ENCODE measurements at places on chromosomes 3 and 15.

- no peak for DNase-seq
Measured at GRCh38 chr3:151890721-151891141, 17.3 kb downstream of the SUCNR1 start.

- DNase-seq: peak; percentile 79
Measured at GRCh38 chr3:14431917-14432834, 29.8 kb downstream of the SLC6A6 start.

DNA sequence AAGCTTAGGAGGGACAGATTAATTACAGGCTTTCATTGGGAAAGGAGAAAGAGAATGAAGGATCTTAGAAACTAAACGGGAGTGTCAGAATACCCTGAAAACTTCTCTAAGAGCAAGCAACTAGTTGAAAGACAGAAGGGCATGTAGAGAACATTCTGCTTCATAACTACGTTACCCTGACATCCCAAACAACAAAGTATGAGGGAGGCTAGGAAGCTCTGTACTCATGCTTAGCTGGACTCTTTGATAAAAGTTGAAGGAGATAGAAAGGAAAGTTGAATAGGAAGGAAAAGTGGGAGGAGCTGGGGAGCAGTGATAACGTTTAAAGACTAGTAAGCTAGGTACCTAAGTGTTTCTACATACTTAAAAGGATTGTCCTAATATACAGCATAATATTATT is 64.2 kb downstream of the SEMA6D start:
- no peak for DNase-seq

GRCh38 chr15:34076785-34077184 is 24.9 kb downstream of the EMC7 start:
- no peak for DNase-seq

GRCh38 chr3:73745526-73746191 is 120.9 kb upstream of the PDZRN3 start:
- no peak for DNase-seq

- no peak for DNase-seq
Measured at GRCh38 chr3:110579840-110580550, 491.6 kb upstream of the NECTIN3 start.

DNA sequence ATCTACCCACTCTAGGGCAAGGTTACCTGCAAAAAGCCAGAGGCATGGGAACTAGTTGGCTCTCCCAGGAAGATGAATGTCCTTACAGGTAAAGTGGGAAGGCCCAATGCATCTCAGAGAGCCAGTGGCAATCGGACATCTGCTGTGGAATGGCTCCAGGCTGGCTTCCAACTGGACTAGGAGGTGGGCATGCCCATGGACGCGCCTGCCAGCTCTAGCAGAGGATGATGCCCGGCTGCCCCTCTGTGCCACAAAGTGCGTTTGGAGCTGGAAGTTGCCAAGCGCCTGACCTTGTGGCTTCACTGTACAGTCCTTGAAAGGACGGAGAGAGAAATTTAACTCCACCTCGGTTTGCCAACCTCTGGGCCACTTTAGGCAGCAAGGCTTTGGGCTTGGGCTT is 84.4 kb downstream of the NR2F2 start:
- no peak for DNase-seq
